Activated T-cell treated with anti-CD3 and anti-CD28 coated beads for 24 hours (primary cell): ENCODE measurements at places on chromosomes 6 and 20.

- no peak for DNase-seq
Observed at GRCh38 chr6:133857696-133858095, 31.2 kb upstream of the TCF21 start.

GRCh38 chr20:35042268-35042667, 50.3 kb downstream of the TRPC4AP start:
- DNase-seq = no peak

DNA sequence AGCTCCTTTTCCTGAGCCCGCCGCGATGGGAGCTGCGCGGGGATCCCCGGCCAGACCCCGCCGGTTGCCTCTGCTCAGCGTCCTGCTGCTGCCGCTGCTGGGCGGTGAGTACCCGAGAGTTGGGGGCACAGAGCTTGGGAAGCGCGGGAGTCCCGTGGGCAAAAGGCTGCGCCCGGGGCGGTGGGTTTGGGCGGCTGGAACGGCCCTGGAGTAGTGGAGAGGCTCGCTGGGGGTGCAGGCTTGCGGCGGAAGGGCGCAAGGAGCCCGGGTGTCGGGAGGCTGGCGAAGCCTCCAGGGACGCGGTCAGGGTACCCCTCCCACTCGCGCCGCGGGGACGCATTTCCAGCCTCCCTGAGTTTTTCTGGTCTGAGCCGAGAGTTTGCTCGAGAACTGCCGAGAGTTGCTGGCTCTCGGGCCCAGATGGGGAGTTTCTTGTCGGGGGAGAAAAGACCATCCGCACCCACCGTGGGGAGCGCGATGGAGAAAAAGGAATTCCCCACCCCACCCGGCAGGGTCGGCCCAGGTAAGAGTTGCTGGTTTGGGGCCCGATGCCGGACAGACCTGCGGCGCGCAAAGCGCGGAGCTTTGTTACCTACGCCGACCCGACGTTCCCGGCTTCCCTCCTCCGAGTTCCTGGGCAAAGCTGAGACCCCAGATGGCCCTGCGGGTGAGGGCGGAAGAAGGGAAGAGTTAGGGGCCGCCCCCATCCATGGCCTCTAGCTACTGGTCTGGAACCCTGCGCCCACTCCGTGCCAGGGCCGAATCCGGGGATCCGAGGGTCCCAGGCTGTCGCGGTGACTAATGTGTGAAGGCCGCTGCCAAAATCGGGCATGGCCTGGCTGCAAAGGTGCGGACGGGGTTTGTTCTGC, 584 bp downstream of the PTK7 start:
- DNase-seq = no peak

- no peak for DNase-seq
Observed at GRCh38 chr20:276620-277495, 13.7 kb downstream of the C20orf96 start.

DNA sequence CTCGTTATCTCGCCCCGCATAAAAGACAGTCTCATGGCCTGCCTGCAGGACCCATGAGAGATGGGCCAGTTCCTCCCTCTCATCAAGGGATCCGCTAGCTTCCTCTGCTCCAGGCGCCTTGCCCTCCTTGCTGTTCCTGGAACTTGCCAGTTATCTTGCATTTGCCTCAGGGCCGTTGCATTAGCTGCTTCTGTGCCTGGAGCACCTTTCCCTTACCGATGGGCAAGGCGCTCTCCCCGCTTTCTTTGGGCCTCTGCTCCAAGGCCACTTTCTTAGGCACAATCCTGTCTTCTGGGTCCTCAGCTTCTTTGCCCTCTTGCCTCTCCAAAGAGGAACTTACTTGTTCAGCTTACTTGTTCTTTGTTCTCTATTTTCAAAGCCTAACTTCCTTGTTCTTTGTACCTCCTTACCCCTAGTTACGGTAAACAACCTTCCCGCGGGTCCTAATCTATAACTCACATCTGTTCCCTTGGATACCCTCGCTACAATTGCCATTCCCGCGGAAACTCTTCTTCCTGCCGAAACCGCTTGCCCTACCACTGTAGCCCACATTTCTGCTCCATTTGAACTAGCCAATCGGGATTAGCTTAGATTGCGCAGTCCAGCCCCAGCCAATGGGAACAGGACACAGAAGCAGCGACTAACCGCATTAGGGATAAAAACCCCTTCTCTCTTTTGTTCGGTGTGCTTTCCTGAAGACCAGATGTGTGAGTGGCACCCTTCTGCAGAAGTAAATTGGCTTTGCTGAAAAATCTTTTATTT, 887 bp upstream of the NSFL1C start:
- no peak for DNase-seq

DNA sequence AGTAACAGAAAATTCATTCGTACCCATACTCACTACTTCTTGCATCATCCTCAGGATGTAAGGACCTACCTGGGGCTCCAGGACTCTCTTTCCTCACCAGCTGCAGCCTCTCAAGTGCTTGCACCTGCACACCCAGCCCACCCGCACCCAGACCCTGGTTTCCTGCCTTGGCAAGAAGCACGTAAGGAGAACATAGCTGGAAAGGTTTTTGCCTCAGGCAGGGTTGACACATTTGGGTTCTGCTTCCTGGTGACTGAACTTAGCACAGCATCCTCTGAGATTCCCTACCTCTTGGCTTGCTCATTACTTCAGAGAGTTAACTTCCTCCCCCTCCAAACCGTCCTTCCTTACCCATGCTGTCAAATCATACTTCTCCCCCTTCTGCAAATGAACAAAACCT, 556.9 kb downstream of the CD83 start:
- DNase-seq = no peak

GRCh38 chr6:21508753-21509152, 84.8 kb upstream of the SOX4 start:
- no peak for DNase-seq

DNA sequence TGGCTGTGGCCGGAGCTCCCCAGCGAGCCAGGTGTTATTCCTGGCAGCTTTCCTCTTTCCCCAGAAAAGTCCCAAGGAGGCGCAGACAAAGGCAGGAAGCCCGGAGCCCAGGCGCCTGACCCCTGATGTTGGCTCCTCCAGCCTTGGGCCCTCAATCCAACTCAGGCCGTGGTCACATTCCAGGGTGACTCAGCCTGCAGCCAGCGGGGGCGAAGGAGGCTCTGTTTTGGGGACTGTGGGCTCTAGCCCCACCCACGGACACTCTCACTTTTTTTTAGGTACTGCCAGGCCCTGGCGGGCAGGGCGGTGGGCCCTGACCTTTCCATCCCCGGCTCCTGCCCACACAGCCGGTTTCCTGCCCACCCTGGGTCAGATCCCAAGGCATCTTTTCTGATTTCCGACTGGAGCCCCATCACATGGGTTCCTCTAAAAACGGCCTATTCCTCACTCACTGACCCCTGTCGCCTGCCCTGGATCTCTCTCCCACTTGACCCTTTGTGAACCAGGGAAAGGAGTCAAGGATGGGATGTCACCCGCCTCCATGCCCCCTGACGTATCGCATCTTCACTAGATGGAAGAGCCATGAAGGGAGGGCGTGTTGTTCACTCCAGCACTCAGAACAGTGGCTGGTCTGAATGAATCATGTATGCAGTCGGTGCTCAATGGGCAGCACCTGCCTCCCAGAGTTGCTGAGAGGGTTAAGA, 5.5 kb downstream of the PTGIS start:
- DNase-seq = no peak

DNA sequence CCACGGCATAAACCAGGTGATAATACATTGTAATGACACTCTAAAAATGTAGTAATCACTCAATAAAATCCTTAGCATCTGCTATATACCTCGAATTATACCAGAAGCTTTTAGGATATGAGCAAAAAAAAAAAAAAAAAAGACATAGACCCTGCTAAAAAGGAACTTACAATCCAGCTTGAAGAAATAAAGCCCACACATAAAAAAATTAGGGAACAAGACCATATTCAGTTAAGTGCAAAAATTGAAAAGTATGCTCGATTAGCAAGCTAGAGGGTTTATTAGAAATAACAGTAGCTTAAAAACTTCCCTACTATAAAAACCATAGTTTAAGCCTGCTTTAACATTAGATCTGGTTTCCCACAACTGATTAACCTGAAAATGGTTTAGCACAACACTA, 135.6 kb downstream of the GMPR start:
- no peak for DNase-seq

DNA sequence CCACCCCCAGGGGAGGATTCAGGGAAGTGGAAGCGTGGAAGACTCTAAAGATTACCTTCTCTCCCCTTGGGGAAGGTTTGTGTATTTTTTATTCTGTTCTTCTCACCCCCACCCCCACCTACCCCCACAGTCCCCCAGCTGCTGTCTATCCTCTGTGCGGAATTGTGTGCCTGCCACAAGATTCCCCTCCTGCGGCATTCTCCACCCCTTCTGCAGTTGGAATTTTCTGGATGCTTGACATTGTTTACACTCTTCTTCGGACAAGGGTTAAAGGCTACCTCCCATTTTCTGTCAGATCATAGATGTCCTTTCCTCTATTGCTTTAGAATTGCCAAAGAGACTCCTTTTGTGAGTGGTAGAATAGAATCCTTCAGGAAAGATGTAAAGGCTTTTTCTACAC, 60.4 kb upstream of the EDN3 start:
- DNase-seq = no peak

DNA sequence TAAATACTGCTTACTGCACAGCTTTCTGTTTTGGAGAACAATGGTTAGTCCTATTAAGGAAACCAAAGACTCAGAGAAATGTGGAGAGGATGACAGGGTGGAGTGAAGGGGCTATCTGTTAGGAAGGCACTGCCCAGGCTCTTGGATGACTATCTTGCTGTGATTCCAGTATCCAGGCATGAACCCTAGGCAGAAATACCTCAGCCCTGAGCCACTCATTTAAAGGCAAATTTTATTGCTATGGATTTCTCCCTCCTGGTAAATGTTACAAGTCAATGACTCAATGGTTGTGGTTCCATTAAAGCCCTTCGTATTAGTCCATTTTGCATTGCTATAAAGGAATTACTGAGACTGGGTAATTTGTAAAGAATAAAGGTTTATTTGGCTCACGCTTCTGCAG, 25.9 kb downstream of the ADGRF4 start:
- DNase-seq = no peak

DNA sequence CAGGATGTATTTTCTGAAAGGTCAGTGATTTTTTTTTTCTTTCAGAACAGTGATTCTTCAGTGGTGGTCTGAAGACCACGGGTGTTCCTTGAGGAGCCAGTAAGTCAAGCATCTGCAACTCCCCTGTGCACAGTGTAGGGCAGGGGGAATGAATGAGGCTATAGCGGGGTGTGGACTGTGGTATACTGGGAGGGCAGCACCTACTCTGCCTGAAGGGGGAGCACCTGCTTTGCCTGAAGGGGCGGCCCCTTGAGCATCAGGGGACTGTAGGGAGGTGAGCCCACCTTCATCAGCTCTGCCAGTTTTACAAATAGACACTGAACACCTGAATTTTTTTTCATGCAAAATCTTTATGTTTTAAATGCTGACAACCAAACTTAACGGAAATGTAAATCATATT, 77.5 kb upstream of the RIPOR2 start:
- no peak for DNase-seq

DNA sequence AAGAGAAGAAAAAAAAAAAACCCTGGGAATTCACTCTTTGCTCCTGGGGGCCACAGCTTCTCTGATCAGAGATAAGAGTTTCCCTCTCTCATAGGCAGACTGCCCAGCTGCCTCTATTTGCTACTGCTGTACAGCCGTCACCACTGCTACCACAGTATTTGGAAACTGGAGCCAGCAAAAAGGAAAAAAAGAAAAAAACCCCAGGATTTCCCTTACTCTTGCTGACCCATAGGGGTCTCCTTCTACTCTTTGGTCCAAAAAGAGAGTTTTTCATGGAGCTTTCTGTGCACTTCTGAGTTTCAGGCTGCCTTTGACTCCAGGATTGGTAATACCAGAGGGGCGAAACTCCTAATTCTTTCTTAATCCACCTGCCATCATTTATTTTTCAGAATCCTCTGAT, 89.7 kb downstream of the MDGA1 start:
- DNase-seq = no peak

DNA sequence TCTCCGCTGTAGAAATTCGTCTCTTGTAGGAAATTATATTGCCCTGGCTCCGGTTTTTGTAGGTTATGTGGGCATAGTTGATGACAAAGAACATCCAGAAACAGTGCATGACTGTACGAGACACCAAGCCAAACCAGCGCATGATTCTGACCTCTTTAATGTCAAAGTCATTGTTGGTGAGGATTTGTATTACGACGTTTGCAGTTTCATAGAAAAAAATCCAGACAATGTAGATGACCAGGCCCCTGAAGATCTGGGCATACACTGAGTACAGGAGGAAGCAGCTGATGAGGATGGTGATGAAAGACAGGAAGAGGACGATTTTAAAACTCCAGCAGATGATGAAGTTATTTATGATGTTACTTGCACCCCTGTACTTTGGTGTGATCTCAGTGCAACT, 39.1 kb upstream of the TBC1D22B start:
- no peak for DNase-seq

- DNase-seq = no peak
Observed at GRCh38 chr6:158706369-158706982, 56.6 kb downstream of the SYTL3 start.

DNA sequence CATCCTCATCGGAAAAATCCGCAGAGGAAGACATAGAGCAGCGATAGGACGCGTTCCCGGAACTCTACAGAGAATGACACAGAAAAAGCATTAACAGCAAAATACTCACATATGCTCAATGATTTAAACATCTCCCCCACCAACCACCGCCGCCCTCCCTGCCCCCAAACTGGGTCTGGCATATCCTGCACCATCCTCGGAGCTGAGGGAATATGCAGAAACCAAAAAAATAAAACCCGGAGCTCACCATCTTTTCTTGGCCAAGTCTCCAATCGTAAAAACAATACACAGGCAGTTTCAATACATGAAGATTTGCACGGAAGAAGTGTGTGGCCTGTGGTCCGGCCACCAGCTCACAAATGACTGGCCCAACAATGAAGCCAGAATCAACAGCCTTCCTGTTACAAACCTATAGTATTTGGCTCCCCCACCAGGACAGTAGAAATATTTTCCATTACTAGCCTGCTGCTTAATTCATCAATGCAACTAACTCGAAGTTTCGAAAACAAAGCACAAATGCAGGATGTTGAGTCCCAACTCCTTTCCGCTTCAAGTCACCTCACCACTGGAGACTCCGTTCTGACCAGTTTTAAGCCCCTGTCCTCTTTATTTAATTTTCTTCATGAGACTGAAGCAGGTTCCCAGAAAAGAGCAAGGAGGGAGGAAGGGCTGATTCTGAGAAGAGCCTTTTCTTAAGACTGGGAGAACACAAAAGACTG, 103.2 kb upstream of the BEND6 start:
- DNase-seq = no peak

- DNase-seq = peak; percentile 15
Observed at GRCh38 chr20:46308258-46309157, at the start of gene CDH22. Gene CDH22, minus strand, starts transcription at chr20:46308498. Its CDS starts 57,204 bp downstream, at chr20:46251294.

- no peak for DNase-seq
Observed at GRCh38 chr6:136520517-136520916, 29.7 kb downstream of the MAP7 start.

DNA sequence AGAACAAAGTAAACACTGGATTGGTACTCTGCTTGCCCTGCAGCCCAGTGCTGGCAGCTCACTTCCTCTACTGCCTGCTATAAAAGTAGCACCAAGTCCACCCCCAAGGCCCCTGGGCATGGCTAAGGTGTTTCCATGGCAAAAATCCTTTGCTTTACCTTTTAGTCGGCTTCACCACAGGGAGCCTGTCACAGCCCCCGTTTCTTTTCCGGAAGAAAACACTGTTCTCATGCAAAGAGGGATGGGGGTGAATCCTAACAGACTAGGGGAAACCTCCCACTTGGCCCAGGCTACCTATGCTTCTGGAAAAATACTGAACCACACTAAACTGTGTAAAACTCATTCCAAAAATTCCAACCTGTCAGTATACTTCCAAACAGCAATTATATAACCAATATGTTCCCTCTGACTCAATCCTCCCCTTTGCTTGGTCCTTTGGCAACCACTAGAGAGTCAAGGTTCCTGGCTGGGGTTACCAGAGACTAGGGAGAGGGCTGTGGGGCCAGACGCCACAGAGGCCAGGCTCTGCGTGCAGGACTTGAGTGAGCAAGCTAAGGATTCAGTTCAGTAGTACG, 16.1 kb downstream of the PPIL1 start:
- no peak for DNase-seq
